Natural killer cell (primary cell): ENCODE measurements at places on chromosomes 11 and 22. TPM values are rescaled to one million over a fixed set of nuclear protein-coding genes. Genes with fewer than 3 reads are reported as not detected.
A peak's percentile ranks its signal among the peaks of the same experiment; 100 is the strongest.

- H3K27ac ChIP-seq = no peak overlapping the region
- DNase-seq = no peak
- no peaks in the 10 kb centered on the region for H3K36me3 ChIP-seq
- peaks cover 2% of the 10 kb centered on the region for H3K27me3 ChIP-seq
- H3K4me1 ChIP-seq = no peaks in the 10 kb centered on the region
Observed at GRCh38 chr11:65730461-65730860, 9.9 kb upstream of the RNASEH2C start.

Gene AMOTL1
- total RNA-seq = 7.1 TPM

DNA sequence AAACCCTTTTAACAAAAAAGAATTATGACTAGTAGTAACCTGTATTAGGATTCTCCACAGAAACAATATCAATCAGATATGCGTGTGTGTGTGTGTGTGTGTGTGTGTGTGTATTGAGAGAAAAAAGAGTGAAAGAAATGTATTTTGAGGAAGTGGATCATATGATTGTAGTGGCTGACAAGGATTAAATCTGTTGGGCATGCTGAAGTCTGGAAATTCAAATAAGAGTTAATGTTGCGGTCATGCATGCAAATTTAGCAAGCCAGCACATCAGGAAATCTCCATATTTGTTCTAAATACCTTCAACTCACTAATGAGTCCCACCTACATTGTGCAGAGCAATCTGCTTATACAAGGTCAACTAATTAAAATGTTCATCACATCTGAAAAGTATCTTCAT lies 46.8 kb upstream of the IGLL5 start:
- H3K27me3 ChIP-seq = no peaks in the 10 kb centered on the region
- peaks cover 16% of the 10 kb centered on the region for H3K4me1 ChIP-seq
- no peaks in the 10 kb centered on the region for H3K36me3 ChIP-seq
- no peak overlapping the region for H3K4me3 ChIP-seq
- DNase-seq = no peak
- H3K27ac ChIP-seq = no peak overlapping the region

DNA sequence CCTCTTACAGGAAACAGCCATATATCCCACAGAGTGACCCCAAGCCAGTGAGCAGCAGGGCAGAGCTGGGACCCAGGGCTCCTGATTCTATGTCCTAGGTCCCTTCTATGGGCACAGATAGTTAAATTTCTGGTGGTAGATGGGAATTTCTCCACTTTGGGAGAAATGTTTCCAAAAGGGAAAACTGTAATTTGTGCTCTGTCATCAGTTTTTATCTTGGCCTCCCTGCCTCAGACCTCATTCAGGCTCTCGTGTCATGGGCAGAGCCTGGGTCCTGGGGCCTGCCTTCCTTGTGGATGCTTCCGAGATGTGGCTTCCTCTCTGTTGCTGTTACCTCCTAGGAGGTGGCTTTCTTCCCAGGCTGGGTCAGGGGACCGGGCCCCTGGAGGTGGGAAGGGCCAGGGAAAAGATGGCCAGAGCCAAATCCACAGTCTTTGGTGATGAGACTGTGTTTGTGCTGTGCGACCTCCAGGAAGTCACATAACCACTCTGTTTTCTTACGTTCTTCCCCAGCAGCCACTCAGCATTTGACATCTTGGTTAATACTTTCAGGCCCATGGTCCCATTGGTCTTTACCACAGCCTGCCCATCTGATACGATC lies 8.6 kb downstream of the LRRC32 start:
- H3K4me3 ChIP-seq = no peak overlapping the region
- no peak for DNase-seq
- no peaks in the 10 kb centered on the region for H3K36me3 ChIP-seq
- no peaks in the 10 kb centered on the region for H3K27me3 ChIP-seq
- peaks cover 19% of the 10 kb centered on the region for H3K4me1 ChIP-seq
- no peak overlapping the region for H3K27ac ChIP-seq

- peaks cover 97% of the 10 kb centered on the region for H3K4me1 ChIP-seq
- H3K27ac ChIP-seq = peak overlapping the region; percentile 20
- no peaks in the 10 kb centered on the region for H3K27me3 ChIP-seq
- H3K36me3 ChIP-seq = peaks cover 10% of the 10 kb centered on the region
- peak; percentile 67 for DNase-seq
Observed at GRCh38 chr22:36368359-36368983, 19.3 kb downstream of the MYH9 start.
